Activated T-helper 2 cell treated with anti-CD3 and anti-CD28 coated beads, Interferon-gamma antibody, Interleukin-2, Interleukin-4, amounts not matched to agents 10 μg/mL and 5 μg/mL and 100 μg/mL, durations not matched to agents 14 hours and 24 hours and 36 hours (primary cell): ENCODE measurements at places on chromosomes 3 and 15. TPM values are rescaled to one million over a fixed set of nuclear protein-coding genes. Genes with fewer than 3 reads are reported as not detected.

DNA sequence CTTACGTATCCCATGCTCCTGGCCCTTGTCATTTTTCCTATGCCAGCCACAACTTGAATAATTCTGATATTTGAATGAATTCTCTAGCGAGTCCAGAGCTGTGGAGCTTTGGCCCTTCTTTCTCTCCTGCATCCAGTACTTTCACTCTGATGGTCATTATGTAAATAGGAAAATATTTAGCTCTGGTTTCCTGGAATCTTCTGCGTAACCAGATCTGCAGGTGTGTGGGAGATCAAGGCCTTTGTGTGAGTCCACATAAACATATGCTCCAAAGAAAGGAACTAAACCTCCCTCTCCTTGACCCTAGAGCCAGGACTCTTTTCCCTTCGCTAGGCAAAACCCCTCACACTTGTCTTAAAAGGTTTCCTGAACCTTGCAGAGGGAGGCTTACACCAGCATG, 132.5 kb upstream of the THBS1 start:
- no peaks in the 10 kb centered on the region for H3K4me1 ChIP-seq
- no peak for DNase-seq
- peaks cover 30% of the 10 kb centered on the region for H3K27me3 ChIP-seq
- no peak overlapping the region for H3K4me3 ChIP-seq
- H3K27ac ChIP-seq: no peak overlapping the region

The EPHB1 gene
- 0.71 and 1.5 TPM in 2 replicates for total RNA-seq

The STAC gene
- total RNA-seq: not detected in 2 replicates

The RETNLB gene
- total RNA-seq: not detected in 2 replicates

The AADAC gene
- not detected in 2 replicates for total RNA-seq
